CD4-positive, alpha-beta T cell treated with Interleukin-15 for 1 hour (primary cell): ENCODE measurements at places on chromosomes 1 and 21.

- no peak for DNase-seq
These were observed 36.3 kb downstream of the EDN2 start for GRCh38 chr1:41447995-41448770.

GRCh38 chr1:31373056-31373896 lies at the start of gene FABP3:
Gene FABP3, minus strand, starts transcription at chr1:31373076. Its CDS starts 62 bp downstream, at chr1:31373014.
- no peak for DNase-seq

DNA sequence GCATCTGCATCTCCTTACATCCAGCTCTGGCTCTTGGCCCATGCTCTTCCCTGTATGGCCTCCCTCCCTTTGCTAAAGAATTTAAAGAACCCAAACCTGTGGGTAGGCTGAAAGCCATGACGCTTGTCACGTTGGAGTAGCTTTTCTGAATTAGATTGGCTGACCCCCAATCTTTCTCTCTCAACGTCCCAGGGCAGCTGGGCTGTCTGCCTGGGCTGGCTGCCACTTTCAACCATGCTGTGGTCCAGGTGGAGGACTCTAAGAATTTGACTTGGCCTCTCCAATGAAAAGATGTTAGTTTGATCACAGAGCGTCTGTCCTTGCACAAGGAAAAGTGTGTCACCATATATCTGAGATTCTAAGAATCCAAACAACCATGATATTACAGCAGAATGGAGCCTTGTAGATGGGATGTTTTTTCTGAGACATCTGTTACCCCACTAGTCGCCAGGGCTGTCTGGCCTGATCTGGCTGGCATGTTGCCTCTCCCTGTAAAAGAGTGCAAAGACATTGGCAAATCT lies 6.5 kb upstream of the IGSF3 start:
- no peak for DNase-seq

DNA sequence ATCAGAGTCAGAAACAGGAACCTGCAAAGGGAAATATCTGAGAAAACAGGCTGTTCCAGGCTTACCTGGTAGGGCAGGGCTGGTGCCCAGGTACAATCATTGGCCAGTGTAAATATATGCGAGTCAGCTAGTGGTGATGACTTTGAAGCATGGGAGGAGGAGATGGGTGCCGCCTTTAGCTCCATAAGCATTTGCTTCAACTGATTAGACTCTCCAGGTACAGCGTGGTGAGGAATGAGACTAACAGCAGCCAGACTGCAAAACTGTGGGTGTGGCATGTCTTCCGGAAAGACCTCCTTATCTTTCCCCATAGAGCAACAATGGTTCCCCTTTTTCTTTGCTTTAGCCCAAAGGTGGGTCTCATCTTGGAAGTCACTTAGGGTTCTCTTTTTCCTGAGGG lies 137.2 kb downstream of the LRIG2 start:
- DNase-seq, result no peak

DNA sequence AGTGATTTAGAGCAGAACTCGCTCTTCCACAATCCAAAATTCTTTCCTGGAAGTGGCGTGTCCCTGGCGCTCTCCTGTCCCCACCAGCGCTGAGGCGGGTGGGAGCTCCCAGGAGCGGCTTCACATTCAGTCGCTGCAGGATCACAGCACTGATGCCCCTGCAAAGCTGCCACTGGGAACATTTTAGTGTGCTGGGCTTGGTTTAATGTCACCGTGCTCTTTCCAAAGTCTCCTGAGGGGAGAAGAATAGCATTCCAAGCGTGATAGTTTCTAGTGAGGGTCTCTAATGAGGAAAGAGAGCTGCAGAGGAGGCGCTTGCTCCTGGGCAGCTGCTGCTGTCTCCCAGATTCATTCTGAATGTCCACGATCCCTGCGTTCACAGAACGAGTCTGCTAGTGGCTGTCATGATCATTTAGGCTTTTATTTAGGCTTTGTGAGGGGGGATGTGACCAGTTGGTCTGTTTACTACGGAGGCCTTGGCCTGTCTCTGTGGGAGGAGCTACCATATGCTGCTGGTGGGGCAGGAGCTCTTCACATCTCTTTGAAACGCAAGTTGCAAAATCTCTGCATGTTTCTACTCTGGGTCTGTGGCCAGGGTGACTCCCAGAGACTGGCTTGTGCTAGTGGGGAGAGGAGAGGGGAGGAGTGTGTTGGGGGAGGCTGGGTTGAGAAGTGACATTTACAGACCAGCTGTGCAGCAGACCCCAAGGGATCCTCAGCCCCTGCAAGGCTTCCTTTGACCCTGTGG lies 23.4 kb downstream of the OLFML3 start:
- no peak for DNase-seq

DNA sequence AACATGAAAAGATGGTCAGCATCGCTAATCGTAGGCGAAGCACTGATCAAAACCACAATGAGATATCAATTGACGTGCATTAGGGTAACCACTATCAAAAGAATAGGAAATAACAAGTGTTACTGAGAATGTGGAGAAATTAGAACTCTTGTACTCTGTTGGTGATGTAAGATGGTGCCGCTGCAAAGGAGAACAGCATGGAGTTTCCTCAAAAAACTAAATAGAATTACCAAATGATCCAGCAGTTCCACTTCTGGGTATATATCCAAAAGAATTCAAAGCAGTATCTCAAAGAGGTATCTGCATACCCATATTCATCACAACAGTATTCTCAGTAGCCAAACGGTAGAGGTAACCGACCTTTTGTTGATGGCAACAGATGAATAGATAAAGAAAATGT lies 8.3 kb upstream of the CD101 start:
- DNase-seq, result no peak

DNA sequence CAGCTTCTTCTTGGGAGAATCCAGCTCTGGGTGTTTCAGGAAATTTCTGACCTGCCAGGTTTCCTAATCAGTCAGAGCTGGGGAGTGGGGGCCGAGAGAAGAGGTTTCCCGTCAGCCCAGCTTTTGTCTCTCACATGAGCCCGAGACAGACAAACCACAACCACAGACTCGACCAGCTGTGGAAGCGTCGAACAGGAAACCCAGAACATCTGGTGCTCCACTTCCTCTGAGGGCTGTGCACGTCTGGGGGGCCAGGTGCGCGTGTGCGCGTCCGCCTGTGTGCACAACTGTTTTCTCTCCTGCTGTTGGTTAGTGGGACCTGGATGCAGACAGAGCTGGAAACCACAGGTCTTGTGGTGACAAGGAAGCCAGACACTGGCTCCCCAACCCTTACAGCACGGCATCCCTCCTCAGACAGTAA lies 113.0 kb upstream of the SLC25A33 start:
- peak; percentile 91 for DNase-seq

- DNase-seq, result no peak
These were observed 608.3 kb upstream of the CHRM3 start for GRCh38 chr1:238778113-238778512.

DNA sequence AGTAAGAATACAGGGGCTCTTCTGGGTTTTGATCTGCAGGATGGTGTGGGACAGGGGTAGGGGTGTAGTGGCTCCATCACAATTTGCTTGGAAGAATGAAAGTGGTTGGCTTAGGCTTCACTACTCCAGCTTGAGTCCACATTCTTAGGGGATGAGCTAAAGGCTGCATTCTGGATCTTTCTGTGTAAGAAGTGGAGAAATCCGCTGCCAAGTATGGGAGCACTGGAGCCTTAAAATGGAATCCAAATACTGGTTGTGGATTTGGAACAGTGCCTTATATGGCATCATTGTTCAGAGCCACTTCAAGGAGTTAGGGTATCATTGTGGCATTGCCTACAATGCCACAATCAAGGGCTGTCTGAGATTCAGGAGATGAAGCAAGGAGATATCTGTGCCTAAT lies 187.1 kb downstream of the LMO4 start:
- no peak for DNase-seq

GRCh38 chr1:40742363-40743061 lies 41.1 kb upstream of the KCNQ4 start:
- no peak for DNase-seq

DNA sequence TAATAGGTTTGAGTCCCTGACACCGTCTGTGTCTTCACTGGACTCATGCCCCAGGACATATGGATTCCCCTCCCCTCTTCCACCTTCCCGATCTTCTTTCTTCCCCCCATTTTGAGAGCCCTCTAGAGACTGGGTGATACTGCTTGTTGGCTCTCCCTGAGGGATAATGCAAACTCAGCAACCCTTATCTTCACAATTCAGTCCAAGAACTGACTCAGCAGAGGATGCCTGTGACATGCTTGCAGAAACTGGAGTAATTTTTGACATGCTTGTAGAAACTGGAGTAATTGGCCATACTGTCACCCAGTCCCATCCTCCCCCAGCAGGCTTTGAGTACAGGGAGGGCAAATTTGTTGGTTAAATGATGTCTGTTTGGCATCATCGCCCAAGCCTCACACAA lies 127.6 kb upstream of the CTTNBP2NL start:
- no peak for DNase-seq

DNA sequence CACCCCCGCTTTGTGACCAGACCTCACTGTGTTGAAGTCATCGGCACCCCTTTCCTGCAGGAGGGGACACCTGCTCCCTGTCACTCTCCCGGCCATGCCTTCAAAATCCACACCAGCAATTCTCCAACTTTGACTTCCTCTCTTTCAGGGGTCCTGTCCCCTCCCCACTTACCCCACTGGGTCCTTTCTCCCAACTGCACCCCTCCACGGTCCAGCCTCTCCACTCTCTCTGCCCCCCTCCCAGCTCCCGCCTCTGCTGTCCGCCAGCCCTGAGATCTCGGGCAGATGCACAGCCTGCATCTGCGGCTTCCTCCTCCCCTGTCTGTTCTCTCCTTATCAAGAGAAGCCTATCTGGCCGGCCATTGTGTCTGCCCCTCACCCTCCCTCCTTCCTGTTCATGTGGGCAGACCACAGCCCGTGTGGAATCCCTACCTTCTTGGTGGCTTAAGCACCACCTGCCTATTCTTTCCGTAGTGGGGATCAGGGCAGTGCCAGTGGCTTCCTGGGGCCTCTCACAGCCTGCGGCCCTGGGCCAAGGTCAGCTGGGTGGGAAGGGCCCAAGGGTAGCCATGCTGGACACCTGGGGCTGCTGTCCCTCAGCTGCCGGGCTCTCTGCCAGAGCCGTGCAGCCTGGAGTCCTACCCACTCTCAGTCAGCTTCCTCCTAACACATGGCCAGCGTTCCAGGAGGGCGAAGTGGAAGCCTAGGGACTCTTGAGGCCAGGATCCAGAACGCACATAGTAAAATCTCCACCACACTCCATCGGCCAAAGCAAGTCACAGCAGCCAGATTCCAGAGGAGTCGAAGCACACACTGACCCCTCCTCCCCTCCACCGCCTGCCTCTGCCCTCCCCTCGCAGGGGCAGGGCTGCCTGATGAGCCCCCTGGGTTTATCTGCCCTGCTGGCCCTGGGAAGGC lies 5.1 kb upstream of the HES4 start:
- no peak for DNase-seq
